ENCODE measurements at places on chromosomes 3 and 15.
A peak's percentile ranks its signal among the peaks of the same experiment; 100 is the strongest.

DNA sequence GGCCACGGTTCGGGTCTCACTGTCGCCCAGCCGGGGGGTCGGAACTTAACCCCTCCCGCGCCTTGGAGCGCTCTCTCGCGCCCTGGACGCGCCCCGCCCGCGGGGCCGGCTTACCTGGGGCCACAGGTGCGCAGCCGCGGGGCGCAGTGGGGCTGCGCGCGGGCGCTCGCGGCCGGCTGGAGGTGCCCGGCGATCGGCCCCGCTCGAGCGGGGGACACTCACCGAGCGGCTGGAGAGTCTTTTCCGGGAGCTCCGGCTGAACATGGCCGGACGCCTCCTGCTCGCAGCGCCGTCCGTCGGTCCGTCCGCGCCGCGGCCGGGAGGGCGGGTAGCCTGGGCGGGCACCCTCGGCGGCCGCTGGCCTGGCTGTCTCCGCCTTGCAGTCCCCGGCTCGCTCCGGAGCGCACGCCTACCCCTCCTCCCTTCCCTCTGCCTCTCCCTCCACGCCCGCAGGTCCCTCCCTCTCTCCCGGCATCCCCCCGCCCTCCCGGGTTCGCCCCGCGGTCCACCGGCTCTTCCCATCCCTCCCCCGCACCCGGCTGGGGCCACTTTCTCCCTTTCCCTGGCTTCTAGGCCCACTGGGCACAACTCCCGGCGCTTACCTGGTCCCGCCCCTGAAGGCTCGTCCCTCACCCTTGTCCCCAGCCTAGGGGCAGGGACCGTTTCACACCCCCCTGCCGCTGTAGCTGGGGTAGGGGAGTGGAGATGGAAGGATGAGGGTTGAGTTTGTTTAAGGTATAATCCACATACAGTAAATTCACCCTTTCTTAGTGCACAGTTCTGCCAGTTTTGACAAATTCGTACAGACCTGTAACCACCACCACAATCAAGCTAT lies 220.1 kb upstream of the PRICKLE2 start:
- DNase-seq = no peak

DNA sequence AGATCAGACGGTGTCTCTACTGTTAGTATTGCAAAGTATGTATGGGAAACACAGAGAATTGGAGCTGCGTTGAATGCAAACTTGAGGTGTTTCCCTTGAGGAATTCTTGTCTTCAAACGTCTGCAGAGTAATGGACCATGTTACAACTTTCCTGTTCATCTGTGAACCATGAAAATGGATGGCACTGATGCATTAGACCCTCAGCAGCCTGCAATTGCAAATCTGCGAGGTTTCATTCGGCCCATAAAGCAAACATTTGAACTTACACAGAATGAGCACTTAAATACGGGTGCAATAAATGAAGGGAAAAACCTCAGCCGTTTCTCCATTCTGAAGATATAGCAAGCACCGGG lies 49.7 kb downstream of the LRRN1 start:
- DNase-seq = no peak

GRCh38 chr15:77843546-77843945 lies 210.8 kb upstream of the LINGO1 start:
- DNase-seq = no peak

DNA sequence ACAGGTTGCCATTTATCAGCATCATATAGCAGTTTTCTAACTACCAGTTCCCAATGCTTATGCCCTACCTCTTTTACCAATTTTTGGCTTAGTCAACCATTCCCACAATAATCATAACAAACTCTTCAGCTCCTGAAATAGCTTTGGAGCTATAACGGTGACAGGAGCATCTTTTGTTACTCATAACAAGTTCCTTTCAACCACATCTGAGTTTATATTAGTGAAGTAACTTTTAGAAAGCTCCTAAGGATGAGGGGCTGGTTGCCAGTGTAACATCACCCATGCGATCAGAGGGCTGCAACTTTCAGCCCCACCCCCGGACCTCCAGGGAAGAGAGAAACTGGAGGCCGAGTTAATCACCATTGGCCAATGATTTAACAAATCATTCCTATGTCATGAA lies 495.3 kb upstream of the RASGRP1 start:
- no peak for DNase-seq

DNA sequence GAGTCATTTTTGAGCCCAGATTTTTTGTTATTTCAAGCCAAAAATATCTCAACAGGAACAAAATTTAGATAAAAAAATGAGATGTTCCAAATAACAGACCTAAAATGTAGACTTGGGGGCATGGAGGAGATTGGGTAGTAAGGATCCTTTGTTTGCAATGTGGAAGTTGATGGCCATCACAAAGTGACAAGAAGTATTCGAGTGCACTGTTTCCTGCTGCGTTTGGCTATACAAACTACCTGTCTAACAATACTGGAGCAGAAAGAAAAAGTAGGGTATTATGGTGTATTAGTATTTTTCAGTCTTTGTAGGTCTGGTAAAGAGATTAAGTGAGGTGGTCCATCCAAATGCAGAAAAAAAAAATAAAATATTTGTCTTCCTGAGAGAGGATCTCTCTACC lies 284.2 kb downstream of the C3orf38 start:
- no peak for DNase-seq

GRCh38 chr3:18135060-18135814 lies 289.9 kb downstream of the SATB1 start:
- no peak for DNase-seq

DNA sequence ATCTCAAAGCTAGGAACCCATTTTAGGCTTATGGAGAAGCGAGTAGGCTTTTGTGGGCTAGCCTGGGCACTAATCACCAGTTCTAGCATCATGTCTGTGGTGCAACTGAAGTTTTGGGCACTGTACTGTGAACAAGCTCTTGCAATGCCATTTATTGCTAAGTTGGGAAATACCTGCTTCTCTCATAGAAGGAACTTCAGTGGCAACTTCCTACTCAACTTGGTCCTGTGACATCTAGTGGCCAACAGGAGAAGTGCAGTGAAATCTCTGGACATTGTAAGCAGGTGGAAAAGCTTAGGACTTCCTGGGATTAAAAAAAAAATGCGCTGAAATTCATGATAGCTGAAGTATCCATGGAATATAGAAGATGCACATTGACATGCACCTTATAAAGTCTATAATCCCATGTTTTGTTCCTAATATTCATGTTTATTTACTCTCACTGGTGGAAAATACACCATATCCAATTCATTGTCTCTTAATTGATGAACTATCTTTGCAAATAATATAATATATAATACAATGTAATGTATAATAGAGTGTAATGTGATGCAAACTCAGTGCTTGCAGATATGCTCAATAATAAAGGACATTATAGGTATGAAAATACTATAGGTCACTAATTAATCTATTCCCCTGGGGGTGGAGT lies 6.5 kb upstream of the ALDH1A3 start:
- peak; percentile 25 for DNase-seq

GRCh38 chr3:111668326-111668725 lies 73.2 kb upstream of the ZBED2 start:
- DNase-seq = no peak

DNA sequence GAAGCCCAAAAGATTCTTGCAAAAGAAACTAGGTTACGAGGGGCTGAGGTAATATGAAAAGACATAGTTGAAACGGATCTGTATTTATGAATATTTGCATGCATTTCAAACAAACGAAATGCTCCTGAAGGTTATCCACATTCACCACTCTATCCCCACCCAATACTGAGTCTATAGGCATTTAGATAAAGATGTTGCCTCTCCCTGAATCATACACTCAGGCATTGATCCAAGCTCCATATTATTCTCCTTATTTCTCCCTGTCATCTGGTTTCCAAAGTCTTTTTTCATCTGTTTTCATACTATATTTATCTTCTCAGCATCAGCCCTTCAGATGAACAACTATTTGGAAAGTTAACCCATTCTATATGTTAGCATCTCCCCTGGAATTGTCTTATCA lies 492.5 kb upstream of the TGFBR2 start:
- DNase-seq = no peak

DNA sequence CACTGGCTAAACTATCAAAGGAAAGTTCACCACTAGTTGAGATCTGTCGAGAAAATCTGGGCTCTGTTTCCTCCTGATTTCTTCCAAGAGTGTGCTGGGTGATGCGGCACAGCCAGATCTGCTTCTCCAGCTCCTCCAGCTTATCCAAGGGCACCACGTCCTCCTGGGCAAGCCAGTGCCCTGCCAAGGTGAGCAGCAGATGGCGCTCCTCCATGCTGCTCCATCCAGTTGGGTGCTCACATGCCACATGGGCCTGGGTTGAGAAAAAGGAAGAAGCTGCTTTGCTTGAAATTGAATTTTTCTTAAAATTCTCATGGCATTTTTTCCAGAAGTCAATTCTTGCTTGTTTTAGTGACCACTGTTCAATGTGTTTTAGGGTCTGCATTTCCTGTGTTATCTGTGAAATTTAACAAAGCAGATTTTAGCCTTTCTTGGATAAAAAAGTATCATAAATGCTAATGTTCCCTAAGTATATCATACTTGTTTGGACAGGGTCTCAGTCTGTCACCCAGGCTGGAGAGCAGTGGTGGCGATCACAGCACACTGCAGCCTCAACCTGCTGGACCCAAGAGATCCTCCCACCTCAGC lies 47.3 kb downstream of the EIF3J start:
- peak; percentile 37 for DNase-seq

DNA sequence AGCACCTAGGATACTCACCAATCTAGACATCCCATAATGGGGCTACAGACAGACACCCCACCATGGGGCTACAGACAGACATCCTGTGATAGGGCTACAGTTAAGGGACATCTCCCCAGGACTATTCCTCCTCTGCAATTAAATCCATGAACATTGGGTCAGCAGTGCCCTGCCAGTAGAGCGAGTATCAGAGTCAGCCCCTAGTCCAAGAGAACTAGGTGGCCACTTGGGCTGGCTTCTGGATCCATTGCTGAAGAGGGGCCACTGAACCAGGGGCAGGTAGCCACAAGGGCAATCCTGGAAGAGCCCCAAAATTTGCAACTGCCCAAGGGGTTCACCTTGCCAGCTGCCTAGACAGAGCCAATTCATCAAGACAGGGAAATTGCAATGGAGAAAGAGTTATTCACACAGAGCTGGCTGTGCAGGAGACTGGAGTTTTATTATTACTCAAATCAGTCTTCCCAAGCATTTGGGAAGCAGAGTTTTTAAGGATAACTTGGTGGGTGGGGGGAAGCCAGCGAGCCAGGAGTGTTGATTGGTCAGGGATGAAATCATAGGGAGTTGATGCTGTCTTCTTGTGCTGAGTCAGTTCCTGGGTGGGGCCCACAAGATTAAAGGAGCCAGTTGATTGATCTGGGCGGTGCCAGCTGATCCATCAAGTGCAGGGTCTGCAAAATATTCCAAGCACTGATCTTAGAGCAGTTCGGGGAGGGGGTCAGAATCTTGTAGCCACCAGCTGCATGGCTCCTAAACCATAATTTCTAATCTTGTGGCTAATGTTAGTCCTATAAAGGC lies 170.2 kb upstream of the SMAD3 start:
- no peak for DNase-seq

GRCh38 chr15:101827257-101827656 lies 15.3 kb downstream of the OR4F15 start:
- no peak for DNase-seq

GRCh38 chr15:86333819-86334218 lies 254.1 kb downstream of the AGBL1 start:
- DNase-seq = no peak

GRCh38 chr3:127207727-127208482 lies 15.0 kb downstream of the PRR23E start:
- no peak for DNase-seq

- DNase-seq = no peak
Observed at GRCh38 chr3:153096731-153097131, 65.3 kb upstream of the RAP2B start.

GRCh38 chr3:145032791-145033190 lies 1061.2 kb downstream of the DIPK2A start:
- no peak for DNase-seq

- DNase-seq = no peak
Observed at GRCh38 chr3:156389449-156389950, 165.4 kb downstream of the SSR3 start.

GRCh38 chr15:63837032-63837431 lies 3.3 kb upstream of the HERC1 start:
- DNase-seq = no peak

- no peak for DNase-seq
Observed at GRCh38 chr3:74314696-74315095, 299.8 kb downstream of the CNTN3 start.

DNA sequence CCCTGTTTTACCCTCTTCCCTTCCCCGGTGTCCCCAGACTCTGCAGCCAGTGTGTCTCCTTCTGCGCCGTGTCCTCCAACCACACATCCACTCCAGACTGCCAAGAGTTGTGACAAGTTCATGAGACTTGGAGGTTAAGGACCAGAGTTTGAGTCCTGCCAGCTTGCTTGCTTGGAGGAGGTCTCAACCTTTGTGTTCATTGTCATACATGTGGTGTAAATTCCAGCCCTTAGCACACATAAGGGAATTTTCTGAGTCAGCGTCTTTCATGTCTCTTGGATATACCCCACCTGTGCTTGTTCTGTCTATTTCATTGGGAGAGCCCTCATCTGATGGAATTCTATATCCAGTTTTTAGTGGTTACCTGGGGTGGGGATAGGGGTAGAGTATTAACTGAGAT lies 13.3 kb downstream of the CORO2B start:
- no peak for DNase-seq

DNA sequence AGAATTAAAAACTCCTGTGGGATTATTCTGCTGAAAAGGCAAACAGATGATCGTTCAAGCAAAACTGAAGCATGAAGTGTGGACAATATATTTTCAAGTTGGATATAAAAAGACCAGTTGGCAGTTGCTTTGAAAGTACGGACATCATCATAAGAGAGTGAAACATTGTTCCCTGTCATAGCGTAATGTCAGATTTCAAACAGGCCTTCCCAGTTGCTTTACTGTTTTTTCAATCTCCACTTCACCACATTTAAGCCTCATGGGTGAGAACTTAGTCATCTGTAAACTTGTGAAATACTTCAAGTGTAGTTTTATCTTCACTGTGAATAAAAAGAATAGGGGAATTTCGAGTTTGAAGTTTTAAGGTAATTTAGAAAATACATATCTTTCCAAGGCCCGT lies 435.1 kb upstream of the CNTN3 start:
- no peak for DNase-seq

DNA sequence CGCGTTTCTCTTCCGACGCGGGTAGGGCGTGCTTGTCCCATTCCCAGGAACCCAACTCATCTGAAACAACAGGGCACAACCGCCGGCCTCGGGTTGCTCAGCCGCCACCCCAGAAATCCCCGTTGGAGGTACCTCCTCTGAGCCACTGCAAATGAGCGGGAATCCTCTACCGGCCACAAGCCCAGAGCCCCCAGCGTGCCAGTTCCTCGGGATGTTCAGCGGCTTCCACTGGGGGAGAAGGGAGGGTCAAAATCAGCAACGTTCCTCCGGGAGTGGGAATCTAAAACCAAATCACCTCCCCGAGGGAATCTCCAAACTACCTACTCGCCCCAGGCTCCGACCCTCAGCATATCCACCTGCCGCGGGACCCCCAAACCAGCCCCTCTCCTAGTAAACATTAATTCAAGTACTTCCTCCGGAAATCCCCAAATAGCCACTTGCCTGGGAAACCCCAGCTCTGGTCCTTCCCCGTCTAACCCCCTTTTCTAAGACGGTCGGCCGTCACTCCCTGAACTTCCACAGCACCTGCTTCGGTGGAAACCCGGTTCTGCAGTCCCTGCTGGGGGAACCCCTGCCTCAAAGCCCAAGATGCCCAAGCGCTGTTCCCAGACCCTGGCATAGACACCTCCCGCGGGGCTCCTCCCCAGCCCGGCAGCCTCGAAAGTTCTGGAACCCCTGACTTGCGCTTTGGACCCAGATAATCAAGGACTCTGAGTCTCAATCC lies 887 bp downstream of the OXTR start:
- no peak for DNase-seq

GRCh38 chr3:43055806-43056770 lies 49.8 kb downstream of the POMGNT2 start:
- DNase-seq = no peak

Data from stimulated activated CD8-positive, alpha-beta memory T cell treated with anti-CD3 and anti-CD28 coated beads, Interleukin-4, amount 100 ng/mL, for 24 hours (primary cell).